Activated CD8-positive, alpha-beta memory T cell treated with anti-CD3 and anti-CD28 coated beads for 1 hour (primary cell): ENCODE measurements at places on chromosomes 12 and 14.

GRCh38 chr12:10119066-10119465, 10.9 kb downstream of the CLEC7A start:
- no peak for DNase-seq

DNA sequence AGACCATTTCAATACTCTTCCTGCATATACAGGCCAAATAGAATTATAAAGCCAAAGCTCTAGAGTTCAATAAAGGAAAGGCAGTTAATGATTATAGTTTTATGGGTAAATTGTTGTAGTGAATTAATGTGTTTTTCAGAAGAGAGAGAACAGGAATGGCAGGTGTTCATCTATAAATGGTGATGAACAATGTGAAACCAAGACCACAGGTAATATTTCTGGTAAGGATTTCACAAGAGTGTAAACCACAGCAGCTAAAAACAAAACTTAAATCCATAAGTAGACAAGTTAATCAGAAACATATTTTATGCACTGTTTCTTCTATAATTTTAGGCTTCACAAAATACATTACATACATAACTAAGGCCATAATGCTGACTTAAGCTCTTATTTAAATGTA, 204.4 kb downstream of the SYT1 start:
- DNase-seq: no peak

DNA sequence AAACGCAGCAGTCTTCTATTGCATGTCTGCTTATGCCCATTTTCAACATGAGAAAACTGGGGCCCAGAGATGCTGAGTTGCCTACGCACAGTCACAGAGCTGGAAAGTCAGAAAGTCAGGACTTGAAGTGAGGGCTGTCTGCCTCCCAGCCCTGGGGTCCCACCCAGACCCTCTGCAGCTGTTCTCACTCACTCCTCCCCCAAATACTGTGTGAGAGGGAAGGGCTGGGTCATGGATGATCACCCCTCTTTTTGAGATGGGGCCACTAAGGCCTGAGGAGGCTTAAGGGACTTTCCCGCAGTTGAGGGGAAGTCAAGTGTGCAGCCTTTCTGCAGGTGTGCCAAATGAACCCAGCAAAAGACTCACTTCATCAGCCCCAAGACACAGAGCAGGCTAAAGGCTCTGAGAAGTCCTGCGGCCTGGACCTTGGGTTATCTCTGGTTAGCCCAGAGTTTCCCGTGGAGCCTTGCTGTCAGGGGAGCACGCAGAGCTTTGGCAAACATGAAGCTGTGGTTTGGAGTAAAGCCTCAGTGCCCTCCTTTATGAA, 18.7 kb downstream of the DTX1 start:
- no peak for DNase-seq

DNA sequence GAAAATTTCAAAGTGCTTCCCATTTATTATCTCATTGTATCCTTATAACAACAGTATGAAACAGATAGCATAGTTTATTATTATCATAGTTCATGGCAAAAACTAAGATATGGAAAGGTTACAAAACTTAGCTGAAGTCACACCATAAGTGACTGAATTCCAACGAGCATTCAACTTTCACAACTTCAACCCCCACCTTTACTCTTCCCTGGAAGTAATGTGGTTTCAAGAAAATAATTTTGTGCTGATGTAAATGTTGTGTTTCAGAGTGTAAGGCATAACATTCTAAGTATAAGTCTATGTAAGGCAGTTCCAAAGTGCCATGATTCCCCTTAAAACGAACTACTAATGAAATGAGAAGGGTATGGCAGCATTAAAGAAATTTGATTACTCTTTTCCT, 454.5 kb downstream of the BCAT1 start:
- no peak for DNase-seq

- no peak for DNase-seq
Observed at GRCh38 chr12:50533203-50533584, 28.4 kb downstream of the DIP2B start.

- no peak for DNase-seq
Observed at GRCh38 chr12:25970082-25970481, 11.6 kb downstream of the RASSF8 start.

GRCh38 chr12:123253641-123254459, 17.8 kb downstream of the CDK2AP1 start:
- no peak for DNase-seq

GRCh38 chr14:96160913-96161310, 43.7 kb upstream of the BDKRB2 start:
- DNase-seq: no peak

DNA sequence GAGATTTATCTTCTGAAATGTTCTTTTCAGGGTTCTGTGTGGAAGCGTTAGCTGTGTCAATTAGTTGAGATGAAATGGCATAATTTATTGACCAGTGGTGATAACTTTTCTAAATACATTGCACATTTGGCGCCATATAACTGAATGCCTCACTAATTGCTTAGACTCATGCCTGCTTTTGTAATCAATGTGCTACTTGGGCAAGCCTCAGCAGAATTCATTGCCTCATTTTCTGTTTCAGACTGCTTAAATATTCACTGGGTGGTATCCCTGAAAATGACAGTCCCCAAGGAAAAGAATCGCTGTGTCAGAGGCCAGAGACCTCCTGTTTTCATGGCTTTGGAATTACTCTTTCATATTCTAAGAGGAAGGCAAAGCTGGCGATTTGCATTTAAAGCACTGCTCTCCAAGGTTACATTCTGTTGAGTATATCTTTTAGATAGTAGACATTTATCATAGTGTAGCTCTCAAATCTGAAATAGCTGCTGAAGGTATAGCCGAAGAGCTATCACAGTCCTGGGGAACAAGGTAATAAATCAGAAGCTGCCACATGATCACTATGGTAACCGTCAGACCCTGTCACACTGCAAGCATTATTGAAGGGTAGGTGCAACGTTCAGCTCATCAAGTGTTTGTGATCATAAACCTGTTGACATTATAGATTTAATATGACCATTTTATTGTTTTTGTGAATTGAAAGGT, 297.3 kb upstream of the E2F7 start:
- no peak for DNase-seq

GRCh38 chr14:104794993-104795780, at the start of gene AKT1:
AKT1 (minus strand) TSS chr14:104795748; CDS start chr14:104792643, 3,105 bp downstream.
- no peak for DNase-seq

- no peak for DNase-seq
Observed at GRCh38 chr12:106490264-106490663, 92.5 kb upstream of the RFX4 start.
